ENCODE measurements at places on chromosomes 12 and 14.

DNA sequence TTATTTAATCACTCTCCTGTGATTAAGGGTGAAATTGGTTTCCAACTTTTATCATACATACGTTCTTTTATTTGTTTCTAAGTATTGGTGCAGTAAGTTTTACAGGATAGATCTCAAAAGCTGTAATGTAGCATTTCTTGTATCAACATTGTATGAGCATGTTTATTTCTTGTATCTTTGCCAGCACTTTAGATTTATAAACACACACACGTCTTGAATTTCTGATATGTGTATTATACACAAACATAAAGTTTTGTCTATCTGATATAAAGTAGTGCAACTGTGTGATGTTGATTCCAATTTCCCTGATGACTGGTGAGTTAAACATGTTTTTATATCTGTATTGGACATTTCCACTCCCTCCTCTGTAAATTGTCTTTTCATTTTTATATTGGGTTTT lies 134.7 kb downstream of the NOVA1 start:
- no peak overlapping the region for H3K27ac ChIP-seq
- DNase-seq = no peak
- H3K4me1 ChIP-seq = no peaks in the 10 kb centered on the region

- no peaks in the 10 kb centered on the region for H3K36me3 ChIP-seq
- no peak overlapping the region for H3K4me3 ChIP-seq
- H3K4me1 ChIP-seq = peaks cover 43% of the 10 kb centered on the region
- DNase-seq = no peak
- H3K27me3 ChIP-seq = no peaks in the 10 kb centered on the region
Measured at GRCh38 chr14:91115986-91116770, 2.3 kb downstream of the DGLUCY start.

DNA sequence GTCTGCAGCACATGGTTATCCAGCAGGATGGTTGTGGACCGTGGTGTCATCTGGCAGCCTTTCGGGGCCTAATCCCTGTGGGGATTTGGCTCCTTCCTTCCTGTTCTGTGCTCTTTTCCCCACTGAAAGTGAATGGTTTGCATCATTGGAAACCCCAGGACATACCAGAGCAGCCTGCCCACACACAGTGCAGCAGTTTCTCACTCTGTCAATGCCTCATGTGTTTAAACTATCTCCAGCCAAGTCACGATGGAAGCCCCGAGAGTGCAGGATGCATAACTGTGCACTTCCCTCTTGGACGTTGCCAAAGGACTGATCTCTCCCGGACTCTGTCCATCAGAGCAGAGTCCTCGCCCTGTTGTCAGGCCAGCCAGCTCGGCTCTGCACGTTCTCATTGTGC lies 29.0 kb upstream of the AMN start:
- H3K4me1 ChIP-seq = no peaks in the 10 kb centered on the region
- DNase-seq = peak; percentile 55
- no peak overlapping the region for H3K27ac ChIP-seq
- no peaks in the 10 kb centered on the region for H3K36me3 ChIP-seq

DNA sequence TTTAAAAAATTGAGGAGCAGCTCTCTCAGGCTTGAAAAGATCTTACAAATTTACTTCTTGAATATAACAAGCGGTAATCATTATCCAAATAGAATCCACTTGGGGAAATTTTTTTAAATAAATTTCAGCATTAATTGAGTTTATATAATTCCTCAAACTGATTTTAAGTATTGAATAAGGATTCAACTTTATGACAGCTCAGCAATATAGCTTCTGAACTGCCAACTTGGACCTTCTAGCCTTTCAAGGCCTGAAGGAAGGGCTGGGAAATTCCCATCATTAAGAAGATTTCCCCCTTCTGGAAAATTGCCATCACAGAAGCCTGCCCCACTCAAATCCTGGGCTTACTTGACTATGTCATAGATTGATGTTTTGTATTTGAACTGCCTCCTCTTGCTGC lies 57.5 kb upstream of the GARIN2 start:
- H3K36me3 ChIP-seq = no peaks in the 10 kb centered on the region
- no peaks in the 10 kb centered on the region for H3K27me3 ChIP-seq
- H3K27ac ChIP-seq = no peak overlapping the region
- no peak for DNase-seq

- H3K27ac ChIP-seq = no peak overlapping the region
- H3K4me1 ChIP-seq = no peaks in the 10 kb centered on the region
- DNase-seq = no peak
Measured at GRCh38 chr12:103350116-103350515, 145.7 kb downstream of the C12orf42 start.

- no peaks in the 10 kb centered on the region for H3K4me1 ChIP-seq
- no peak for DNase-seq
- no peaks in the 10 kb centered on the region for H3K27me3 ChIP-seq
Measured at GRCh38 chr14:91985008-91985407, 37.5 kb upstream of the FBLN5 start.

DNA sequence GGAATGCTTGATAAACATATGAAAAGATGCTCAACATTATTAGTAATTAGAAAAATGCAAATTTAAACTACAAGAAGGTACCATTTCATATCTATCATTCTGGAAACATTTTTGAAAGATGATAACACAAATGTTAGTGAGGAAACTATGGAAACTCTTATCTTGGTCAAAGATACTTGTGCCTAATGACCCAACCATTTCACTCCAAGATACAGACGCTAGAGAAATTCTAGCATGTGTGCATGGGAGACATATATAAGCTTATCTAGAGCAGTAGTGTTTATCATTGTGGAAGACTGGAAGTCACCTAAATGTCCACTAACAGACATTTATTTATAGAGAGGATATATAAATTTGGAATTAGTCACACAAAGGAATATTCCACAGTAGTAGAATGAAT lies 143.1 kb upstream of the HMGA2 start:
- H3K27me3 ChIP-seq = no peaks in the 10 kb centered on the region
- H3K36me3 ChIP-seq = no peaks in the 10 kb centered on the region
- no peak for DNase-seq
- no peak overlapping the region for H3K27ac ChIP-seq

DNA sequence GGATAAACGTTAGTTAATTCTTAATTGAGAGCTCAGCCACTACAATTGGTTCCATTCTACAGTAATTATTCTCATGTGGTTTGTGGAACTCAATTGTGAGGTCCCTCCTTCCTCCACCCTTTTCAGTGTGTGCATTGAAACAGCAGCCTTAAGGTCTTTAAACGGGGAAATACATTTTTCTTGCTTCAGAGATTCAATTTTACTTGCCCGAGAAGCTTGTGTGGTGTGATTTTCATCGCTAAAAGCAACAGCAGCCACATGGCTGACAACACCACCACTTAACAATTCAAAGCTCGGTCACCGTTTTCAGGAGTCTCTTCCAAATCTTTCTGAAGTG lies 733 bp upstream of the PPFIBP1 start:
- peak overlapping the region; percentile 91 for H3K27ac ChIP-seq
- peak overlapping the region; percentile 26 for H3K4me3 ChIP-seq
- H3K4me1 ChIP-seq = peaks cover 16% of the 10 kb centered on the region
- no peaks in the 10 kb centered on the region for H3K27me3 ChIP-seq
- no peaks in the 10 kb centered on the region for H3K36me3 ChIP-seq

DNA sequence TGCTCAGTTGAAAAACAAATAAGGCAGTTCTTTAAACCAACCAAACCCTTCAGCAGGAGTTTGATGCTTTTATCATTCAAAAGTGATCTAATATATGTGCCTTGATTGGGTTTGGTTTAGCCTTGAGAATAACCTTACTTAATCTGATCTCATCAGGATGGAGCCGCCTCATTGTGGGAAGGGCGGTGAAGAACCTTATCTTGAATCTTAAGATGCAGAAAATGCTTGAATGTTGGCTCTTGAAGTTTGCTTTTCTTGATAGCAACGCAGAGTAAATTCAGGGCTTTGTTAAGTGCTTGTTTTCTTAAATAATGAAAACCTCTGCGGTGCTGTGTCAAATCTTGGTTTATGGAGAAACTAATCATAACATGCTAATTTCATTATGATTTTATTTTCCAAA lies 138.2 kb downstream of the MON2 start:
- H3K27ac ChIP-seq = peak overlapping the region; percentile 100
- H3K4me3 ChIP-seq = peak overlapping the region; percentile 70
- no peaks in the 10 kb centered on the region for H3K36me3 ChIP-seq
- no peaks in the 10 kb centered on the region for H3K27me3 ChIP-seq

GRCh38 chr12:59046763-59047534 lies 126.6 kb upstream of the LRIG3 start:
- H3K4me1 ChIP-seq = no peaks in the 10 kb centered on the region
- H3K36me3 ChIP-seq = no peaks in the 10 kb centered on the region
- H3K4me3 ChIP-seq = no peak overlapping the region
- H3K27me3 ChIP-seq = no peaks in the 10 kb centered on the region

- no peak overlapping the region for H3K4me3 ChIP-seq
- no peak overlapping the region for H3K27ac ChIP-seq
- H3K36me3 ChIP-seq = no peaks in the 10 kb centered on the region
- no peaks in the 10 kb centered on the region for H3K4me1 ChIP-seq
Measured at GRCh38 chr14:67285876-67286452, 44.7 kb downstream of the PALS1 start.

GRCh38 chr12:99367181-99367580 lies 280.4 kb upstream of the GARIN6 start:
- no peak overlapping the region for H3K27ac ChIP-seq
- H3K36me3 ChIP-seq = no peaks in the 10 kb centered on the region
- no peaks in the 10 kb centered on the region for H3K27me3 ChIP-seq
- H3K4me3 ChIP-seq = no peak overlapping the region
- H3K4me1 ChIP-seq = no peaks in the 10 kb centered on the region

DNA sequence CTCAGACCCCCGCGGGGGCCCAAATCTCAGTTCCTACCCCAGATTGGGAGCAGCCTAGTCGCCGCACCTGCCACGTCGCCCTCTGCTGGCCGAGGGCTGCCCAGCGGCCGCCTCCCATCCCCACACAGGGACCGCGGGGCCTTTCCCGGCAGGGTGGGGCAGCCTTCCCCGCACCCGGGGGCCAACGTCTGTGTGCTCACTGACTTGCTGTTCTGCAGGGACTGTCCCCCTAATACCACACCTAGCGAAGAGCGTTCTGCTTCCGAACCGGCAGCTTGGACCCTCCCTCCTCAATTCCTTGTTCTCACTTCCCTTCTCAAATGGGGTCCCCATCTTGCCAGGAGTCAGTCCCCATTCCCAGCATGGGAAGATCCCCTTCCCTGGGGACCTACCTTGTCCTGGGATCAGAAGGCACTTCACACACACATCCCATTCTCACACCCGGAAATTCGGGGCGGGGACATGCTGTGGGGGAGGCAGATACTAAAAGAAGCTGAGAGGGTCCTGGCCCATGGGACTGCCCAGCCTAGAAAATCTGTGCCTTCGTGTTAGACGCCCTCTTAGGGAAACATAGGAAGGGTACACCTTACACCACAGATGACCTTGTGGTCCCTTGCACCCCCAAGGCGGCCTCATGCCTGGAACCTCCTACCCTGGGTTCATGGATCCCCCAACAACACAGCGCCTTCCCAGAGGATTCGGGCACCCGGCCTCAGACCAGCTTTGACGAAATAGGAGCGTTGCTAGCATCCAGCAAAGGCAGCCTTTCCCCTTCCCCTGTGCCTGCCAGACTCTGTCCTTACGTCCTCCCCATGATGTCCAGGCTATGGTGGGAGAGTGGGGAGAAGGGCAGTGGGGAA lies 16.4 kb downstream of the ACVRL1 start:
- H3K4me3 ChIP-seq = no peak overlapping the region
- peaks cover 13% of the 10 kb centered on the region for H3K4me1 ChIP-seq
- H3K36me3 ChIP-seq = no peaks in the 10 kb centered on the region
- H3K27me3 ChIP-seq = no peaks in the 10 kb centered on the region
- DNase-seq = peak; percentile 67
- no peak overlapping the region for H3K27ac ChIP-seq

- no peaks in the 10 kb centered on the region for H3K27me3 ChIP-seq
- no peak overlapping the region for H3K27ac ChIP-seq
- H3K4me3 ChIP-seq = no peak overlapping the region
- no peak for DNase-seq
Measured at GRCh38 chr12:69623970-69624369, 13.3 kb upstream of the LRRC10 start.

DNA sequence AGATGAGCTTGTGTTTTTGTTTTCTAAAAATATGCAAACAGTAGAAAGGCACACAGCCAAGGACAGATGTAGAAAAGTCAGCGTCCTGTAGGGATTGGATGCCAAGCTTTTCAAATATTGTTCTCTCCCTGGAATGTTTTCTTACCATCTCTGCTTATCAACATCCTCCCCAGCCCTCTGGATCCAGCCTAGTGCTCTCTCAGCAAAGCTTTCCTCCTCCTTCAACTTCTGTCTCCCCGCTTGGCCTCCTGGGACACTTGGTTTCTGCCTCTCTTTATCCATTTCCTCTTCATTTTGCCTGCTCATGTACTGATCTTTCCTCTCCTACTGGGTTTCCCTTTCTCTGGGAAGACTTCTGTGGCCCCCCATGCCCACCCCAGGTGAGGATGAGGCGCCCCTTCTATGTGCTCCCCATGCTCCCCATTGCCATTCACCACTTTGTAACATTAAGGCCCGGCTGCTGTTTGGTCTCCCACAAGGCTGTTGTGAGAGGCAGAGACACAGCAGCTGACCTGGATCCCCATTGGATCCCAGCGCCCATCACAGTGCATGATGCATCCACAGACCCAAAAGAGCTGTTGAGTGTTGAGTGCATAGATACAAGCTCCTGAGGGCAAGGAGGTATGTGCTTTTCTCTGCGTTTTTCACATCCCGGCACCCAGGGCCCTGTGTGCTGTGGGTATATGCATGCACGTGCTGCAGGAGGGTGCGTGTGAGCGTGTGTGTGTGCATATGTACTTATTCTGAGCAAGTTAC lies 38.2 kb downstream of the EVL start:
- H3K4me1 ChIP-seq = peaks cover 20% of the 10 kb centered on the region
- no peak overlapping the region for H3K27ac ChIP-seq
- H3K27me3 ChIP-seq = no peaks in the 10 kb centered on the region
- DNase-seq = no peak
- H3K4me3 ChIP-seq = no peak overlapping the region

DNA sequence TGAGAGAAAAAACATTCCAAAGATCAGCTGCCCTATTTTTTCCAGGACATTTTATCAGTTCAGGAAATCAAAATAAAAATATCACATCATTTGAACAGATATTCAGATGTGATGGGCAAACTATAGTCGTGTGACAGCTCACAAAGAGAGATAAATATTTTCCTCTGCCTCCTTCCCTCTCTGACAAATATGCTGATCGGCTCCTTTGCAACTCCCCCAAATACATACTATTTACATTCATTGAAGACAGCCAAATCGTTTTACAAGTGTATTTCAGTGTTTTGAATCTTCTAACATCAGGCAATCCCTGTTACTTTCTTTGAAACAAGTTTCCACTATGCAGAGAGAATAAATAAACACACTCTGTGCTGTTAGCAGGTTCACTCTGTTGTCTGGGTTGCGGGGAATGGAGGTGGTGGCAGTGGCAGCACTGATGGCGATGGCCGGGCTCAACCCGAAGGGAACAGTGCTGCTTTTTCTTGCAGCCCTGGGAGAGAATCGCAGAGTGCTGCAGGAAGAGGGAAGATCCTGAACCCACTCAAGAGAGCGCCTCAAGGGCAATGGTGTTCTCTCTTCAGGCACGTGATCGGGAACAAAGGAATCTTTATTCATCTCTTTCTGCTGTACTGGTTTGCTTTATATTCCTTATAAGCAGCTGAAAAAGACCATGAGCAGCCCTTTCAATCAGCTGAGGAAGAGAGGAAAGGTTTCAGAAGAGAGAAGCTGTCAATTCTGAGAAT lies 142.5 kb downstream of the PHLDA1 start:
- no peaks in the 10 kb centered on the region for H3K4me1 ChIP-seq
- peak overlapping the region; percentile 59 for H3K27ac ChIP-seq
- H3K27me3 ChIP-seq = no peaks in the 10 kb centered on the region
- no peaks in the 10 kb centered on the region for H3K36me3 ChIP-seq

- peaks cover 7% of the 10 kb centered on the region for H3K4me1 ChIP-seq
- H3K36me3 ChIP-seq = no peaks in the 10 kb centered on the region
- H3K27ac ChIP-seq = no peak overlapping the region
- no peak for DNase-seq
- H3K4me3 ChIP-seq = no peak overlapping the region
Measured at GRCh38 chr12:52225752-52226151, 7.3 kb upstream of the KRT7 start.
